ENCODE measurements at places on chromosomes 1 and 21.

DNA sequence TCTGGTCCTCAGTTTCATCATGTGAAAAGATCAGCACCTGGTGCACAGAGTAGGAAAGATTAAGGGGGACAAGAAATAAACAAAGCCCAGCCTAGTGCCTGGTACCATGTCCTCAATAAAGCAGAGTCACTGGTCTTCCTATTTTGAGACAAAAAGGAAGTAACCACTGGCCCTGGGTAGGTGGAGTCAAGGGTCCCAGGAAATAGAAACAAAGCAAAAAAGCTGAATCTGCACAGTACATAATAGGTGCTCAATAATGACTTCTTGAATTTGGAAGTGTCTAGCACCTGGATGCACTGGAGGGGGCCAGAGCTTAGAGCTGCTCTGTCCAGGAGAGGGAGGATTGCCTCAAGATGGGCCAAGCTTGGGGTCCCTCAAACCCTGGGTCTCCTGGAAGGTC lies 1.9 kb upstream of the EPHB2 start:
- no peak for DNase-seq

GRCh38 chr1:8598060-8598724 lies 219.2 kb downstream of the RERE start:
- DNase-seq = peak; percentile 68

GRCh38 chr21:35052801-35053200 lies 3.7 kb upstream of the RUNX1 start:
- no peak for DNase-seq

GRCh38 chr1:4091996-4092395 lies 191.9 kb upstream of the C1orf174 start:
- no peak for DNase-seq

GRCh38 chr1:68142036-68142435 lies 90.3 kb downstream of the WLS start:
- DNase-seq = no peak

DNA sequence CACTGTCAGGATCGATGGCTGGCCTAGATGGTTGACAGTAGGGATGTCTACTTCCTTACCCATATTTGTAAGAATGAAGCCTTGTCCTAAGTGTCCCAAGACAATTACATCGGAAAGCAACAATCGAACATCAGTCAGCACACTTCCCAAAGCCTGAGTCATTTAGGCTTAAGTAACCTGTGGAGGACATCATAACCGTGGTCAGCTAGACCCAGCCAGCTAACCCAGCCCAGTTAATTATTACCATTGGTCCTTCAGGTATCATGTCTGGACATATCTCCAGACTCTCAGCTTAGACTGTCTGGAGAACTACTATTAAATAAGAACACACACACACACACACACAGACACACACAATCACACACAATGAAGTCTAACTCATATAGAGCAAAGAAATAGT lies 264.7 kb downstream of the TRABD2B start:
- DNase-seq = no peak

DNA sequence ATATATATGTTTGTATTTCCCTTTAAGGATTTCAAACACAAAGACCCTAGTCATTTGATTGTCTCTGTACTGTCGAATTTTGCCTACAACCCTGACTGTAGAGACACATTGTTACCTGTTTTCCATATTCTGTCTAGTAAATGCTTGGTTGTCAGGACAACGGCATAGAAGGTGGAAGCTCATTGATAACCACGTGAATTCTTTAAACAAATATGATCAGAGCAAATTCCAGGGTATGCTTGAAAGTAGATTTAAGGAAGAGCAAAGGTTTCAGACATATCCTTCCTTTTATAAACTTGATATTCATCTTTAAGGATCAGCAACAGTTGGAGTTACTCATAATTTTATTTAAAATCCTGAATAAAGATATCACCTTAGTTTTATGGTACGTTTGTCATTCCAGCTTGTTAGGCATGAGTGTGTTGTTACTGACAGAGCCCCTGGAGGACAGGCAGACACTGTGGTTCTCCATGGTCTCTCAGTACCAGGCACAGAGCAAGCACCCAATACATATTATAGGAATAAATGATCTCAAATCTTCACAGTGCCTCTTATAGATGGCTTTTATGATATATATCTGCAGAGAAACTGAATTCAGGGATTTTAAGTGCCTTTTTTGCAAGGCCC lies 203.2 kb downstream of the FGGY start:
- DNase-seq = no peak

GRCh38 chr1:179082333-179082998 lies 596 bp downstream of the TOR3A start:
- peak; percentile 15 for DNase-seq

DNA sequence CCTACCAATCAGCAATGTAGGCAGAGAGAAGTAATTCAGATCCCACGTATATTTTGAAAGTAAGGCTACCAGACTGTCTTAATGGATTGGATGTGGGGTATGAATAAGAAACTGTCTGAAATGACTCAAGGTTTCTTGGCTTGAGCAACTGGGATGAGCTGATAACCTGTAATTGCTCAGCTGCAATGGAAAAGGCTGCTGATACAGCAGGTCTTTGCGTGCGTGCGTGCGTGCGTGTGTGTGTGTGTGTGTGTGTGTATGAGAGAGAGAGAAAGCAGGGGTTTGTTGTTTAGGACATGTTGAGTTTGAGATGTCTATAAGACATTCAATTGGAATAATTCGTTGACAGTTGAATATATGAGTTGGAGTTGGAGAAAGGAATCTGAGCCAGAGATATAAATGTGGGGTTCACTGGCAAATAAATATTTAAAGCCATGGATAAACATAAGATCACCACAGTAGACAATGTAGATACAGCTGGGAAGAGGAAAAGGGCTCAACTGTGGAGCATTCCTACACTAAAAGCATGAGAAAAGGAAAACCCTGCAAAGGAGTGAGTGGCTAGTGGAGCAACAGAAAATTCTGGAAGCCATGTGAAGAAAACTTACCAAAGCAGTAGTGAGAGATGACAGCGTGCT lies 72.9 kb downstream of the UCHL5 start:
- no peak for DNase-seq

GRCh38 chr1:113146242-113147072 lies 73.5 kb downstream of the LRIG2 start:
- no peak for DNase-seq

GRCh38 chr1:39957299-39958015 lies 2.5 kb downstream of the MFSD2A start:
- no peak for DNase-seq

- DNase-seq = no peak
Observed at GRCh38 chr1:246170574-246171261, 336.4 kb downstream of the SMYD3 start.

GRCh38 chr1:46437723-46438122 lies 43.6 kb downstream of the FAAH start:
- no peak for DNase-seq

- DNase-seq = no peak
Observed at GRCh38 chr1:209657140-209657879, 5.1 kb upstream of the LAMB3 start.

- no peak for DNase-seq
Observed at GRCh38 chr1:181202986-181203555, 114.6 kb downstream of the IER5 start.

DNA sequence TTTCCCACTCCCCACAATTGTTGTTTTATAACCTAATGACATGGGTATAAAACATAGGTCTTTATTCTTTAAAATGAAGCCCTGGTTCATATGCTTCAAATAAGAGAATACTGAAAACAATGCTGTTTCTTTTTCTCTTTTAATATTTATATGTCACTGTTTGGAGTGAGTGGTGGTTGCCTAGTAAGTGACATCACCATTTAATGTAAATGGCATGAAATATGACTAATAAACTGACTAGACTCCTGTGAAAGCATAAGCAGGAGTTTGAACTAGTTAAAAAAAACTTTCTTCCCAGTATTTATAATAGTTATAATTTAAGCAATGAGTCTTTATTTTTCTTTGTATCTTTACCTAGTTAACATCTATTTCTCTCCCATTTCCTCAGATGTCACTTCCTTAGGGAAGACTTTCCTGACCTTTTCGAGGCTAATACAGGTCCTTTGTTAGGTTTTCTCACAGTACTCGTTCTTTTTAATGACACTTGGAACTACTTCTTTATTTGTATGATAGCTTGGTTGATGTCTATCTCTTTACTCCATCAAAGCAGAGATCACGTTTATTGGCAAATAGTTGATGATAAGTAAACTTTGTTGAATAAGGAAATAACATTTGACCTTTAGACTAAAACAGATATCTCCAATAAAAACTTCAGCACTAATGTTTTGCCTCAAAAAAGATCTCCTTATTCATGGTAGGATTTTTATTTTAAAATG lies 105.4 kb upstream of the PDC start:
- no peak for DNase-seq

GRCh38 chr1:15026117-15026489 lies 127.4 kb upstream of the TMEM51 start:
- no peak for DNase-seq

- DNase-seq = no peak
Observed at GRCh38 chr1:86110451-86111129, 46.0 kb downstream of the COL24A1 start.

DNA sequence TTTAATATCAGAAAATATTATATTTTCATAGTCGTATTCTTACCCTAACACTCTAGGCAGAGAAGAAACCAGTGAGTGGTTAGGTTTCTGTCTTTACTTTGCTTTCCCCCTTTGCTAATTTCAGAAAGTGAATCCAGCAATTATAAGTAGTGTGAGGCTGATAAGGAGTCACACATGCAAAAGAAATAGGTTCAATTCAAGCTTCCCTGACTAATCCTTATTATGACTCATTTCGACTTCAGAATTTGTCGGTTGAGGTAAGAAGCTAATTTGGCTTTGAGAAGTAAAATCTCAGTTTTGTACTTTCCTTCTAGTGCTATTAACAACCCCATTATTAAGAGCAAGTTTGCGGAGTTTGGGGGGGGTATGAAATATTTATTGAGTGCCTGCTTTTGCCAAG lies 22.4 kb downstream of the ESRRG start:
- DNase-seq = no peak

DNA sequence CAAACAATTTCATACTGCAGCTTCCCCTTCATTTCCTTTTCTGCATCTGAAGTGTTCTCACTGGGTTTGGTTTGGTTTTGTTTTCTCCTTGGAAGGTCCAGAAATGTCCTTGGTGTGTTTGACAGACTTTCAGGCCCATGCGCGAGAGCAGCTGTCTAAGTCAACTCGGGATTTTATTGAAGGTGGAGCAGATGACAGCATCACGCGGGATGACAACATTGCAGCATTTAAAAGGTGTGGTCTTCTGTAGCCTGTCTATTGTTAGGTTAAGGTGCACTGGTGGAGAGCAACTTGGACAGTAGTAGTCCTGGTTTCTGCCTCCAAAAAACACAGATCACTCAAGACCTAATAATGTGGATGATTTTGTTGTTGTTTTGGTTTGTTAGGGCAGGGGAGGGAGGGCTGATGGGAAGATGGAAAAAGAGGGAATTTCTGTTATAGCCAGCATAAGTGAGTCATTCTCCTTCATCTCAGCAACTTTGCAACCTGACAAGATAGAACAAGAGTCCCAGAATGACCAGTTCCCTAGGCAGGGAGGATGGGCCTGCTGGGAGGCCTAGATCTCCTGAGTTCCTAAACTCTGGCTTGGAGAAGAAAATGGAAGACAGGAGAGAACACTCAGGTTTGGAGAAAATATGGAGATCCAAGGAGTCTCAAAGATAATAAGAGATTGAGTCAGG lies 12.5 kb downstream of the HAO2 start:
- DNase-seq = no peak

DNA sequence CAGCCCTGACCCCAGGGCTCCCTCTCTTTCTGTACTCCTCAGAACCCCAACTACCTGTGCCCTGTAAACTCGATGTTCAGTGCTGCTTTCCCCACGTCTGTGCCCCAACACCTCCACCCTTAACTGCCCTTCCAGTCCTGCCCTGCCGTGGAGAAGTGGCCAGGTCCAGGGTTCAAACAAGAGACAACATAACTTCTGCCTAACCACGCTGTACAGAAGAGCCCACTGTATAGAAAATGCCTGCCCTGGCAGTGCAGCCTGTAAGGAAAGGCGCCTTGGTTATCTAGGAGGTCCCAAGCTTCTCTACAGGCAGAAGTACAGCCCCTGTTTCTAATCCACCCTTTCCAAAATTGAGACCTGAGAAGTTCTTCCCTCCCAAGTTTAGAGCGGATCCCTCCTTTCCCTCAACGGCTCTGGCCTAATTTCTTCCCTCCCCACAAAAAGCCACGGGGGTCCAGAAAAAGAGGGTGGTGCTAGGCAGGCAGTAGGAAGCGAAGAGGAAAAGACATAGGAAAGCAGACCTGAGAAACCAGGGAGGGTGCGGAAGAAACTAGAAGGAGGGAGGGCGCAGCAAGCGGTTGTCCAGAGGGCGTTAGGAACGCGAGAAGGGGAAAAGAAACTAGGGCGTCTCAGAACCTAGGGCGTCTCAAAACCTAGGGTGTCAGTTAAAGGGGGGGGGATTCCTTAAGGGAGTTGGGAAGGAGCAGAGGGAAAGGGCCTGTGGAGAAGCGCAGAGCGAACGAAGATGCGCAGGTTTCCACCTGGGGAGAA lies 3.2 kb downstream of the DMRTA2 start:
- DNase-seq = no peak

DNA sequence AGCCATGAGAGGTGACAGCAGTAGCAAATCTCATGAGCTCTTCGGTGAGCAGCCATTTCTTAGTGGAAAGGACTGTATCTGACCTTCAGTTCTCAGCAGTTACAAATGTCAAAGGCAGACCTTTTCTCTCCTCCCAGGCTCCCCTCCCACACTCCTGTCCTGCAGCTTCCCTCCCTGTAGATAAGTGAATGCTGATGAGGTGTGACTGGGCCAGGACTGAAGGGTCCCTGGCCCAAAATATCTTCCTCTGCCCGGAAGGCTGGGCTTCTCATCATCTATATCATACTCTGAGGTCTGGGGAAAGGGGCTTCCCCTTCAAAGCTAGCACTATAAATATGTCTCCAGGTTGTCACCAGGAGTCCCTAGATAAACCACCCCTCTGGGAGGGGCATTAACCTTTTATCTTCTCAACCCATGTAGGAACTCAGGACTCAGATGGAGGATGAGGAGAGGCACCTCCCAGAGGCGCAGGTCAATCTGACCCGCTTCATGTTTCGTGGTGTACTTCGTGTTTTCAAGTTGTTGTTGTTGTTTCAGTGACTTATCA lies 3.6 kb upstream of the ADAMTSL4 start:
- DNase-seq = no peak

DNA sequence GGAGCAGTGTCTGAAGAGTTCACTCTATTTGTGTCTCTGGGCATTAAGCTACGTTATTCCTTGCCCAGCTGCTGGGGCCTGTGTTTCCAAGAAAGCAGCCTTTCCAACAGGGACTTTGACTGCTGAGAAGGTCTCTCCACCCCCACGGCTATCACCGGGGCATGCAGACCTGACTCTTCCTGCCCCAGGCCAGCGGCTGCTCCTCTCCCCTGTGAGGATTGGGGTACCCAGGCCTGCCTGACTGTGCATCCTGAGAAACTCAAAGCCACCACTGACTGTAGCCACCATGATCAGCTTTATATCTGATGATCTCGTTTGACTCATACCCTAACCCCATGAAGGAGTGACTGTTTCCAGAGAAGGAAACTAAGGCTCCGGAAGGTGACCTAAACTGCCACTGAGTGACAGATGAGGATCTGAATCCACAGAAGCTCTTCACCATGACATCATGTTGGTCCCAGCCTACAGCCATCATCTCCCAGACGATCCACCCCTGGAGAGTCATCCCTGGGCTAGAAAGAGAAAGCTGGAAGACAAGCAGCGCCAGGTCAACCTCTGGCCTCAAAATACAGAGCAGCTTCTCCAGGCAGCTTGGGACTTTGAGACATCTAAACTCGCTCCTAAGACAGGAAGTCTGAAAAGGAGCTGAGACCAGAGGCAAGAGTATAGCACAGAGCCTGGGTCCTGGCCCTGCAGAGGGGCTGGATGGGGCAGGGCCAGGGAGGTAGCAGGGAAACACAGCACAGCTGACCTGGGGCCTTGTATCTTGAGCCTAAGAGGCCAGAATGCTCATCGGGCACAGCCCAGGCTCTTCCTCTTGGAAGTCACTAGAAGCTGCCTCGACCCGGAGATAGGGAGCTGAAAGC lies 244.0 kb upstream of the VAMP3 start:
- DNase-seq = no peak

All from NCI-H1105 (cell line).